ENCODE measurements at places on chromosomes 1 and 21.

GRCh38 chr1:152757747-152758146 lies at the start of gene KPRP:
KPRP (plus strand) TSS chr1:152758025; CDS start chr1:152759589, 1,564 bp downstream.
- DNase-seq = no peak

DNA sequence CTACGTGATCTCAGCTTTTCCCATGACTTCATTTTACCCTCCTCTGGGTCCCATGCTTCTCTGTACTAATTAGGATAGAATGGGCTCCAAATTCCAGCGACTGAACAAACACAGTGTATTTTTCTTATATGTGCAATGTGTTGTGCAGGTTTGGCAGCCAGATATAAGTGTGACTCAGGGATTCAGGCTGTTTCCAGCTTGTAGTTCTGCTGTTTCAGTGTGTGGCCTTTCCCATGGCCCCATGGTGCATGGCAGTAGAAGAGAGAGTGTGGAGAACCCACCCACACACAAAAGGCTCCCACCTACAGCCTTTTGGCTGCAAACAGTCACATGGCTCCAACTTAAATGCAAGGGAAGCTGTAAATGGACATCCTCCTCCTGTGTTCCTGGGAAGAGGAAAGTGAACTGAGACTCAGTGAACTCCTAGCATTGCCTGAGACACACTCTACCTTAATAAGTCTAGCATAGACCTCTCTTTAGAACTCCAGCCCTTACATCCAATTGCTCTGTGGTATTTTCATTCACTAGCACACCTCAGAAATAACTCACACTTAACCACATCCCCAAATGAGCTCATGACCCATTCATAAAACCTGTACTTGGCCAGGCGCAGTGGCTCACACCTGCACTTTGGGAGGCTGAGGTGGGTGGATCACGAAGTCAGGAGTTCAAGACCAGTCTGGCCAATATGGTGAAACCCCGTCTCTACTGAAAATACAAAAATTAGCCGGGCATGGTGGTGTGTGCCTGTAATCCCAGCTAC lies 58.7 kb downstream of the KIAA0040 start:
- no peak for DNase-seq

DNA sequence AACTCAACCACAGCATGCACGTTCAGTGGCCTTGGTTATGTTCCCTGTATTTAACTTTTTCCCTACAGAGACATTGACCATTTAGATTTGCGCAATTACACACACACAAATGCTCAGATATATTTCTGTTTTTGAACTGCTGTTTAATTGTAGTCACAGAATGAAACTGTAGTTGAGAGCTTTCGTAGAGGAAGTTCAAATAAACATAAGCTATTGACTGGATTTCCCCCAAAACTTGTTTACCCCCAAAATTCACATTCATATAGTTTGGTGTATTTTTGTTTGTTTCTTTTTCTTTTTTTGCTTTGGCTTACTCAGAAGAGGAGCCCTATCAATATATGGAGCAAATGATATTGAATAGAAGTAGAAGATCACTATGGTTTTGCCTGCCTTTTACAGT lies 921.0 kb downstream of the ADGRL2 start:
- no peak for DNase-seq

GRCh38 chr1:55569417-55569816 lies 354.3 kb upstream of the USP24 start:
- no peak for DNase-seq

DNA sequence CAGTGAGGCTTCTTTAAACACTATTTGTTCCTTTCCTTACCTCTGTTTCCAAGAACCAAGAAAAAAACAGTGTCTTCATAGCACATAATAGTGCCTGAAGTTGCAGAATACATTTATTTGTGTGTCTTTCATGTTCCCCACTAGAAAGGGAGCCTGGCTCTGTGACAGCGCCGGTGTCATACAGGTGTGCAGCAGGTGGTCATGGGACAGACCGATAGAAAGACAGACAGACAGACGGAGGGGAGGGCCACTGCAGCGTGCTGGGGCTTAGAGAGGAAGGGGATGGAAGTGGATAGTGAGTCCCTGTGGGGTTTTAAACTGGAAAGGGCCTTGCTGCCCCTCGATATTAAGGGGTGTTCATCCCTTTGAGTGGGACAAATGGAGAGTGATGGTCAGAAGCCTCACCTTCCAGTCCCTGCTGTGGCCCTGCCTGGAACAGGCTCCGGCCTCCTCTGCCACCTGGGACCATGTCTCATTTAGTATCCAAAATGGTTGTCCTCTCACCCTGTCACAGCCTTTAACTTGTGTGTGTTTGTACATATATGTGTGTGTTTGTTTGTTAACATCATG lies 152.9 kb downstream of the PGBD5 start:
- no peak for DNase-seq

DNA sequence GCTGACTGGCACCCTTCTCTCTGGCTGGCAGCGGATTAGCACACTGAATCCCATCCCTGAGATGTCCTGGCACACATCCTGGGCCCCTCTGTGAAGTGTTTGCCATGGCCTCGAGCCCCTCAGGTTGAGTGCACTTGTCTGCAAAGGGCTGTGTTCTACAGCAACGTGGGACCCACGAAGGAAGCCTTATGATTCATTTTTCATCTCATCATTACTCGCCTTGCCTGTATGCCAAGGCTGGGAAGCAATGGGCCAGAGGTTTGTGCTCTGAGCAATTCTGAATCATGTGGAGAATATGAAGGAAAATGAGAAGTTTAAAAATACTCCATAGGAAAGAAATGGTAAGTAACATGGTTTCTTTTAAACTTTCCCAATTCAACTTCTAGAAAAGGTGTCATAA lies 124.8 kb upstream of the LMO4 start:
- peak; percentile 50 for DNase-seq

DNA sequence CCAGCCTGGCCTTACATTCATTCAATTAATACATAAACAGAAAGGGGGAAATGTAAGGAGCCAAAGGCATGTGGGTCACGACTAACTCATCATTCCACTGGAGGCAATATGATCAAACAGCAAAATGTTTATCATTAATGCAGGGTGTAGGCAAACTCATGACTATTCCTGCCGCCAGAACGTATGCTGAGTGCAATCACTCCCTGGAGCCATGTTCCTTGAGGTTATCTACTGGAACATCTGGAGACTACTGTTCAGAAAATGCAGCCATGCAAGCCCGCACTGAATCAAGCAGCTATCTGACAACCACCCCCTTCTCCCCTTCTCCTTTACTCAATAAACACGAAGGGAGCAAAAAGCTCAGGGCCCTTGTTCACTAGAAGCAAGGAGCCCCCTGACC lies 267.6 kb downstream of the COL11A1 start:
- no peak for DNase-seq

DNA sequence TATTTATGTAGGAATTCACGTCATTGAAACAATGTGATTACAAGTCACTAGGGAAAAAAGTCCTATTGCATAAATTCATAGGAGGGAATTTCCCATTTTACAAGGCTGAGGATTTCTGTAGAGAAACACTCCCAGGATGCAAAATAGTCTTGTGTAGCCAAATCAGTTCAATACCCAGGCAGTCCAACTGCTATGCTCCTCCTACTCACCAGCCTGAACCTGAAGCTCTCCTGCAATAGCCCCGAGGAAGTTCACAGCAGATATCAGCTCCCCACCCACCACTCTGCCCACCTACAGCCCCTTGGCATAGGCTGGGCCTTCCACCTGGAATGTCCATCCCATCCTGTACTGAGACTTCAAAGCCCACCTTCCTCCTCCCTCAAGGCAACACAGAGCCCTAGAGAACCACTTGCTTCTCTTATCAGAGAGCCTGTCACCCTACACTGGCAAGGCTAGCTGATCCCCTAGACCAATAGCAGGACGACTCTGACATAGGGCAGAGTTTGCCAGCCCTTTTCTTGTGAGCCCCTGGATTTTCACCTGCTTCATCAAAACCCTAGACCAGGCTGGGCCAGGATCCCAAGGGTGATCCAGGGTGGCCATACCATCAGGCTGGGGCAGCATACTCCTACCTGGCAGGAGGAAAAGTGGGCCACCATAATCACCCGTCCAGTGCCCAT lies 1.5 kb downstream of the LSS start:
- DNase-seq = peak; percentile 12

DNA sequence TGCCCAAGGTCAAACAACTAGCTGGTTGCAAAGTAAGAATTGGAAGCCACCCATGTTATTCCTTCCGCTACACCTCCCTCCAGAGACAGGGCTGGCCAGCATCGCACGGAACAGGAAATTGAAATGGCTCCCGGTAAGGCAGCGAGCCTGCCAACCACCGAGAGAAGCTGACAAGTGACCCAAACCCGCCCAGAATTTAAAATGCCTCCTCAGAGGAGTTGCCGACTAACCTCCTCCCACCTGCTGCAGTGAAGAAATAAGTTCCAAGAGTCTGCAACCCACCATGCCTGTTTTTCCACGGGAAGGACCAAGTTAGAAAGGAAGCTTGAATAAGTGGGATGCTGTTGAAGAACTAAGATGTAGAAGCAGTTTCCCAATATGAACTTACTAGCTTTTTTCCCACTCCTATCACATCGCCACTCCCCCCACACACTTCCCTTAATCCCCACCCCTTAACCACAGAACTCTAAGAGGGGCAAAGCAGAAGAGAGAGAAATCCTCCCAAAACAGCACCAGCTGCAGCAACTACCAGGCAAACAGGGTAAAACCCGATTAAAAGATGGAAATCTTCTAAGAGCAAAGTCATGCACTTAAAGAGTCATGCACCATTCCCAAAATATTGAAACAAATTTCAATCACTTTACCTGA lies 78.6 kb downstream of the TIAM1 start:
- no peak for DNase-seq

- no peak for DNase-seq
These were observed 9.7 kb downstream of the THBS3 start for GRCh38 chr1:155197901-155198546.

DNA sequence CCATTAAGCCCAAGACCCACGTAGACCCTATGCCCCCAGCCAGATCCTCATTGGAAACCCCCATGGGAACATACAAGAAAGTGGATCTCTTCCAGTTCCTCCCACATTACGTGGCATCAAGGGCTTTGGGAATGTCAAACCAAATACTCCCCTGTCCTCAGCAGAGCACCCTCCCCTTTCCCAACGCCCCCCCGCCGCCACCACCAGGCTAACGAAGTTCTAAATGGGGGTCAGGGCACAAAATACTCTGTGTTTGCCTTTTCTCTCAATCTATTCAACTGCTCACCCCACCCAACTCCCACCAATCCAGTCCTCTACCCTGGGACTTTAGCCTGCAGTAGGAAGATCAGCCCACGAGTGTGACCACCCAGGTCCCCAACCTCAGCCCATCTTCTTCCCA lies 24.5 kb downstream of the NEK2 start:
- DNase-seq = no peak

GRCh38 chr1:64215576-64215975 lies 12.2 kb downstream of the UBE2U start:
- DNase-seq = no peak

GRCh38 chr1:223102797-223103533 lies 40.1 kb downstream of the TLR5 start:
- no peak for DNase-seq

GRCh38 chr1:238589843-238590435 lies 699.2 kb upstream of the ZP4 start:
- DNase-seq = peak; percentile 90

GRCh38 chr1:22412932-22413727 lies 38.5 kb upstream of the ZBTB40 start:
- peak; percentile 28 for DNase-seq

DNA sequence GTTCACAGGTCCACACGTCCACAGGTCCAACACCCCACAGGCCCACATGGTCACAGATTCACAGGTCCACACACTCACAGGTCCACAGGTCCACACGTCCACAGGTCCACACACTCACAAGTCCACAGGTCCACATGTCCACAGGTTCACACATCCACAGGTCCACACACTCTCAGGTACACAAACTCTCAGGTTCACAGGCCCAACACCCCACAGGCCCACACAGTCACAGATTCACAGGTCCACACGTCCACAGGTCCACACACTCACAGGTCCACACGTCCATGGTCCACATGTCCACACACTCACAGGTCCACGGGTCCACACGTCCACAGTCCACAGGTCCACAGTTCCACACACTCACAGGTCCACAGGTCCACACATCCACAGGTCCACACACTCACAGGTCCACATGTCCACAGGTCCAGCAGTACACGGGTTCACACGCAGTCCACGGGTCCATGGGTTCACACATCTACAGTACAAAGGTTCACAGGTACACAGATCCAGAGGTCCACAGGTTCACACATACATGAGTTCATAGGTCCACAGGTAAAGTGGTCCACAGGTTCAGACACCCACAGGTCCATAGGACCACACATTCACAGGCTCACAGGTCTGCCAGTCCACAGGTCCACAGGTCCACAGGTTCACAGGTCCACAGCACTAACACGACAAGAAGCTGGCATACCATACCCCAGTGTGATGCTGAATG lies 39.3 kb upstream of the COL6A2 start:
- DNase-seq = no peak

- no peak for DNase-seq
These were observed 115.0 kb downstream of the GREM2 start for GRCh38 chr1:240496941-240497340.

GRCh38 chr1:40421431-40422384 lies 28.6 kb upstream of the ZFP69B start:
- DNase-seq = no peak

DNA sequence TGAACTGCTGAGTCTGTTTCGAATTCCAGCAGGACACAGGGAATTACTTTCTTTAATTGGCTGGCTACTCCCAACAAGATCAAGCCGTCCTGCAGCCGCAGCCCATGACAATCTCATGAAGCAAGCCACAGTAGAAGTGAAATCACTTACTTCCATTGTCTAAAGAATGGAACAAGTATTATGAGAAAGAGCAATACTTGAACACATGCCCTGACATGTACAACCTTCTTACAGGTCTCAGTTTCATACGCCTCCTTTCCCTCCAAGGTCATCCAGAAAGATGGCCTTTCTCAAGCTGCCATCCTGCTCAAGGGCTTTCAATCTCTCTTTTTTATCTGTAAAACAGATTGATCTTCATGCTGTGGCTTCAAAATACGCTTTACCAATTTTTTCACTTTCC lies 85.1 kb downstream of the PCSK9 start:
- no peak for DNase-seq

- DNase-seq = no peak
These were observed 13.2 kb downstream of the GBP5 start for GRCh38 chr1:89259283-89259971.

- DNase-seq = no peak
These were observed 7.3 kb downstream of the B3GALT2 start for GRCh38 chr1:193179094-193179493.

GRCh38 chr1:35866991-35867390 lies 16.0 kb upstream of the AGO1 start:
- no peak for DNase-seq

GRCh38 chr1:108624069-108624468 lies 36.8 kb downstream of the HENMT1 start:
- no peak for DNase-seq

- peak; percentile 71 for DNase-seq
These were observed 2.7 kb upstream of the SDC3 start for GRCh38 chr1:30911059-30911954.

- DNase-seq = no peak
These were observed 318.3 kb downstream of the RRAGC start for GRCh38 chr1:38541223-38541622.

GRCh38 chr1:196464480-196464941 lies 143.7 kb downstream of the KCNT2 start:
- peak; percentile 48 for DNase-seq

Data from HFFc6 (cell line).